ENCODE measurements at places on chromosomes 7 and 10.

GRCh38 chr7:33152087-33152486, 22.7 kb downstream of the BBS9 start:
- no peak for DNase-seq

- DNase-seq = no peak
Measured at GRCh38 chr7:70578131-70578530, 553.8 kb upstream of the GALNT17 start.

DNA sequence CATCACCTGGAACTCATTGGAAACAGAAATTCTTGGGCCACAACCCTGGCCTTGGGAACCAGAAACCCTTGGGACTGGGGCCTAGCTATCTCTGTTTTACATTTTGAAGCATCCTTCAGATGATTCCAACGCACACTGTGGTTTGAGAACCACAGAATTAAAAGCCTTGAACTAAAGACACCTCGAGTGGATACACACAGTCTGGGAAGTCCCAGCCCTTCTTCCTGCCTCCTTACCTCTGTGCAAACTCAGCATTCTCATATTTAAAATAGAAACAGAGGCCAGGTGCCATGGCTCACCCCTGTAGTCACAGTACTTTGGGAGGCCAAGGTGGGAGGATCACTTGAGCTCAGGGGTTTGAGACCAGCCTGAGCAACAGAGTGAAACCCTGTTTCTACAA, 12.9 kb downstream of the NPFFR1 start:
- DNase-seq = no peak

- DNase-seq = no peak
Measured at GRCh38 chr7:132446666-132447278, 129.5 kb downstream of the PLXNA4 start.

GRCh38 chr10:112950714-112951358, 789 bp downstream of the TCF7L2 start:
- DNase-seq = peak; percentile 8

GRCh38 chr10:110947061-110947595, 27.7 kb downstream of the SHOC2 start:
- no peak for DNase-seq

DNA sequence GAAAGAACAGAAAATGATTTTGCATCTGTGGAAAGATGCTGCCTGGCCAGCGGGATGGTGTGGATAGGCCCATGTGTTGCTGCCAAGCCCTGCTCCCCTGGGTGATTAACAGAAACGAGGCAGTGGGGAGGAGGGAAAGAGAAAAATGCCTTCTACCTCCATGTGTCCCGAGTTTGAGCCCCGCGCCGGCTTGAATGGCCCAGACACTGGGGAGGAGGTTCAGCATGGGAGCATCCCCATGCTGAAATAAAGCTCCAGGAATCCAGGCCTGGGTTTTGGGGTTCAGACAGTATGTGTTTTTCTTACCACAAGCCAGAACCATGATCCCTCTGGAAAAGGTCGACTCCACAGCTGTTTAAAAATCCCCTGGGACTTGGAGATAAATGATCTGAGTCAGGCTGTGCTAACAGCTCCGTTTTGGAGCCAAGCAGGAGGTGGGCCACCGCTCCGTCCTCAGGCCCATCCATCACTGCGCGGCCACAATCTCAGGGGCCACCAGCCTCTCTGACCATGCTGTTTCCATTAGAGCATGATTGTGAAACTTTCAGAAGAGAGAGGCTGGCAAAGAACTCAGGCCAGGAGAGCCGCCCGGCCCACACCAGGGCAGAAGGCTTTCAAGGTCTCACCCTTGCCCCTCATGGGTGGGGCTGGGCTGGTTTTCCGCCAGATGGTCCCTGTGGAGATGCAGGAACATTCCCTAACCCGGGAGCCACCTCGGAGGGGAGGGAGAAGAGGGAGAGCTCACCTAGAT, 299.7 kb downstream of the ZEB1 start:
- DNase-seq = no peak

GRCh38 chr10:131555406-131555805, 243.9 kb upstream of the TCERG1L start:
- DNase-seq = no peak

- no peak for DNase-seq
Measured at GRCh38 chr7:130794619-130794922, 60.6 kb upstream of the KLF14 start.

DNA sequence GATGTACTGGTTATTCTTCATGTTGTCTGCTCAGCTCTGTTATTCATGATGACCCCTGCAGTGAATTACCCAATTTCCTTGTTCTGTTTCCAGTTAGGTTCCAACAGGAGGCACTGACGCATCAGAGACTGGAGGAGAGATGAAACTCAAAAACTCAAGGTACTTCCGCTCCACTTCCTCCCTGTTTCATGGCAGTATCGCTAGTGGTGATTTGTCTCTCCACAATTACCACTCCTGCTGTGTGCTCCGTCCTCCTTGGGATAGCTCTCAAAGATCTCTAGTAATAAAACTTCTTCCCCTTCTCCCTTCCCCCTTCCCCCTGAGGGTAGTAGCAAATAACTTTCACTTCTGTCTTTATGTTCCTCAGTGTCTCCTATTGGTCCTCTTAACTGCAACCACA, 107.4 kb upstream of the ABCB5 start:
- no peak for DNase-seq

Data from stimulated activated CD8-positive, alpha-beta memory T cell treated with anti-CD3 and anti-CD28 coated beads, Interleukin-12 subunit alpha, Interleukin-12 subunit beta, amount 100 ng/mL, for 1 hour (primary cell).